Stimulated activated CD4-positive, alpha-beta T cell treated with anti-CD3 and anti-CD28 coated beads, TNF-alpha, amount 100 ng/mL, for 4 hours (primary cell): ENCODE measurements at places on chromosomes 12 and 14.

DNA sequence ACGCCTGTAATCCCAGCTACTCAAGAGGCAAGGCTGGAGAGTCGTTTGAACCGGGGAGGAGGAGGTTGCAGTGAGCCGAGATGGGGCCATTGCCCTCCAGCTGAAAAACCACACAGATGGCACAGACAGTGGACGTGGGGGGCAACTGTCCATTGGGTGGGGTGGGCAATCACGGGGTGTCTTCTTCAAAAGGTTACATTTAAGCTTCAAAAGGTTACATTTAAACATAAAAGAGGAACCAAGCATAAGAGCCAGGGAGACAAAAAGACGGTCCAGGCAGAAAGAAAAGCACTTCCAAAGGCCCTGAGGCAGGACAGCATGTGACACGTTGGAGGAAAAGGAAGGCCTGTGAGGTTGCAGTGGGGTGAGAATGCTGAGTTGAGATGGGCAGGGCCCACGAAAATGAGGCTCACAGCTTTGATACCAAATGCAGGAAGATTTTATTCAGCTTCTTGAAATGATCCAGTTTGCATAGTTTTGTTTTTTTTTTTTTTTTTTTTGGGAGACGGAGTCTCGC, 10.7 kb downstream of the SCARB1 start:
- no peak for DNase-seq

DNA sequence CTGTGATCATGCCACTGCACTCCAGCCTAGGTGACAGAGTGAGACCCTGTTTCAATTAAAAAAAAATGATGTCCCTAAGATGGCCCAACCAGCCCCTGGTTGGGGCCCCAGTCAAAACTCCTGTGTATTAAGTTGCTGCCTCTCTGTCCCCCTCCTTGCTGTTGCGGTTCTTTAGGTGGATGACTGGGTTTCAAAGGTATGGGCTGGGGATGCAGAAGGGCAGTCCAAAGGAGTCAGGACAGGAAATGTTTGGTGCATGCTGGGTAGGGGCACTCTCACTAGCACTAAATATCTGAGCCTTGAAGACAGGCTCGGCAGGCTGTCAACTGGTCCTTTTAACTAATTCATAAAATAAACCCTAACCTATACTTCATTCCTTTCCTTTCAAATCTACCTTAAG, 12.0 kb upstream of the PIP4K2C start:
- no peak for DNase-seq

- no peak for DNase-seq
These were observed 5.4 kb upstream of the DPPA3 start for GRCh38 chr12:7705846-7706245.

DNA sequence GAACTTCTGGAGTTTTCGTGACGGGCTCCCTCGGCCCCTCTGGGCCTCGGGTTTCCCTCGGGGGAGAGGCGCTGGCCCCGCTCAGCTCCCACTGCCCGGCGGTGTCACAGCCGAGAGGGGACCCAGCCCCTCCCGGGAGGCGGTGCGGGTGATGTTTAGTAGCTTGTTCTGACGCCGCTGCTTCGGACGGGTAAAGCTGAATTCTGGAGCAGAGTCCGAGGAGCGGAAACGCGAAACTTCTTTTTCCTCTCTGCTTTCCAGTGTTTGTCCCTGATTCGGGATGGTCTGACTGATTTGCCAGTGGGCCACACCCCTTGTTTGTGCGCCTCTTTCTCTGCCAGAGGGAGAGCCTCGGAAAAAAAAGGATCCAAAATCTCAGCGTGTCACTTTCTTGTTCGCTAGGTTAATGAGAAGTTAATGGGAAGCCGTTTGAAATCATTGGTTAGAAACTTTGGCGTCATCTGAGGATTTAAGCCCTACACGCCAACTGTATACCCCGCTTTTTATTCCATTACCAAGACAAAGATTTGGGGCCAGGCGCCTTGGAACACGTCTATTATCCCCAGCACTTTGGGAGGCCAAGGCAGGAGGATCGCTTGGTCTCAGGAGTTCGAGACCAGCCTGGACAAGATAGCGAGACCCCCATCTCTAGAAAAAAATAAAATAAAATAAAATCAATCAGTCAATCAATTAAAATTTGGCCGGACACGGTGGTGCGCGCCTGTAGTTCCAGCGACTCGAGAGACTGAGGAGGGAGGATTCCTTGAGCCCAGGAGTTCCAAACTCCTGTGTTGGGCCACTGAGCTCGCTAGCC, 756 bp downstream of the TULP3 start:
- no peak for DNase-seq

GRCh38 chr12:82896277-82896676, 209.6 kb downstream of the TMTC2 start:
- DNase-seq = no peak

- no peak for DNase-seq
These were observed 47.7 kb downstream of the CLMN start for GRCh38 chr14:95272057-95272456.

- DNase-seq = no peak
These were observed 29.5 kb upstream of the HSPB8 start for GRCh38 chr12:119149270-119149669.
